Cardiac fibroblast (primary cell): ENCODE measurements at places on chromosomes 3 and 15.

DNA sequence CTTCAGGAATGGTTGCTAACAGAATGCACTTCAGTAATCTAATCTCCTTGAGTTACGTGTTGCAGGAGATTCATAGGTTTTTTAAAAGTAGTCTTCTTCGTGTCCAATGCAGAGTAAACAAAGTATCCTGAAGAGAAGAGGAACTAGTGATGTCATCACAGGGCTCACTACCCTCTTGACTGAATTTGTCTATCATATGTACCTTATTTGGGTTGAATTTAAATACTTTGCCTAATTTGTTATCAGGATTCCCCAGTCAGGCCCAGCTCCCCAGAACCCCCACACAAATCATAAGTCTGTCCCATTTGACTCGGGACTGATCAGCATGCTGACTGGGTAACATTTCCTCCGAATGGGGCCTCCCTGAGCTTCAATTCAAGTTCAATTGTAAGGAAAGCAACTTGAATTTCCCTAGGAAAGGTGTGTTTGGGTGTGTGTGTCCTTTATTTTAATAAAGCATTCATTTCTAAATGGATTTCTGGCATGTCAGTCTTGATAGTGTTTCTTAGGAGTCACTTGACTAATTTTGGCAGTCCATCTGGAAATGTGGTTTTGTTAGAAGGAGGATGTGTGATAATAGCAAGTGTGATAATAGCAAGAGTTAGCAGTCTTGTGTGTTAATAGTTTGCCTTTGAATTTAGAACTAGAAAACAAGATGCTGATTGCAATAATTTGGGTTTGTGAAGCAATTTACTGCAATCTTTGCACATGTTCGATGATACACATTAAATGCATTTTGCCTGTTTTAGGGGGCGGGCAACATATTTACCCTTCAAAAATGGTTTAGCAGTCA lies 21.9 kb downstream of the OXNAD1 start:
- peak; percentile 52 for DNase-seq

- DNase-seq: peak; percentile 69
Measured at GRCh38 chr15:60869851-60870250, 359.3 kb downstream of the RORA start.

GRCh38 chr3:70360979-70361760 lies 48.7 kb upstream of the MDFIC2 start:
- peak; percentile 65 for DNase-seq

GRCh38 chr3:27533718-27534573 lies 49.8 kb upstream of the SLC4A7 start:
- DNase-seq: peak; percentile 95
